Gastrocnemius medialis (tissue), 4 donors: ENCODE measurements at places on chromosomes 5 and 9. TPM values are rescaled to one million over a fixed set of nuclear protein-coding genes. Genes with fewer than 3 reads are reported as not detected.

DNA sequence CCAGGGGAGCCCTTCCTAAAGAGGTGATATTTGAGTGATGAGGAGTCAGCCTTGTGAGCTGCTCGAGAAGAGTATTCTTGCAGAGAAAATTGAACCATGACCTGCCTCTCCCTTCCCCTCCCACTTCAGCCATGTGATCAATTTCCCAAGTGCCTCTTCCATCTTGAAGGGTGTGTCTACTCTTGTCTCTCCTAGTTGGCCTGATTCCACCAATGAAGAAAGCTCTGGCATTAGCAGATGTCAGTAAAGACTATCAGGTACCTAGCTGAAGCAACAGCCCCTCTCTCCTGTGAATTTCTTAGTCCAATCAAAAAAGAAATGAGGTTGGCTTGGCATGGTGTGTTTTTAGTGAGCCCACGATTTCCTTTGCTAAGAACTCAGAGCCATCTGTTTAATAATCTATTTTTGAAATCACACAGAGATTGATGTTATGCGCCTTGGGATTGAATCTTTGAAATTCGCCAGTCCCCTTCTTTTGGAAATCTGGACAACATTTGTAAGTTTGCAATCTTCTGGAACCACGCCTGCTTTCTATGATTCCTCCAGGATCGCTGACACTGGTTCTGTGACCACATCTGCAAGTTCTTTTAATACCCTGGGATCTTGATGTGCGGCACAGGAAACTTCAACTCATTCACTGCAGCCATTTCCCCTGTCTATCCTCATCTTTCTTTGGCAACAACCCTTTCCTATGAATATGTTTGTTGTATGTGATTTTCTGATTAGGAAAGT lies 404.6 kb downstream of the DMRT2 start:
- peak; percentile 18 for DNase-seq

- DNase-seq = no peak
Observed at GRCh38 chr5:143094087-143094521, 309.4 kb downstream of the NR3C1 start.

DNA sequence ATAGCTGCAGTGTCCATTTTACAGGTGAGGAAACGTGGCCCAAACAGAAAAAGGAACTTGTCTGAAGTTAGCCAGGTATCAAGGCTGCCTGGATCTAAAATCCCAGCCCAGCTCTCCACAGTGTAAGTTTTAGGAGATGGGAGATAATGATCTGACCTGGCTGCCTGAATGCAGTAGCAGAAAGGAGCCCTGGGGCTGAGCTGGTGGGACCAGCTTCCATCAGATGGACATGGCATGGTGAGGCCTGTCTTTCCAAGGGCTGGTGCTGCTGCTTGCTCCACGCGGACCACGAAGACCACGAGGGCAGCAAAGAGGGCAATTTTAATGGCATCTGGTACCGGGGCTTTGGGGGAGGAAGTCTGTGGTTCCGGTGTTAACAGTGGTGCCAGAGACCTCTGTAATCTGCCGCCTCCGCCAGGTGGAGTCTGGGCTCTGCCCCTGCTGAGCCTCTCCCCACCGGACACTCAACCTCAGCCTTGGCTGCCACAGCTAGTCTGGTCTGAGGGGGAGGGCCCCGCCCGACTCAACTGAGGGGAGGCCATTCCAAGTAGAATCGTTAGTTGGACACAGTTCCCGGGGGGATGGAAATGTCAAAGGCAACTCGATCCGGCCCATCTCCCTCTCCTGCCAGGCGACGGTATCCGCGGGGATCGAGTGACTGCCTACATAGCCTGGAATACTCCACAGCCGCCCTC lies 650 bp downstream of the MYORG start:
- peak; percentile 90 for DNase-seq

DNA sequence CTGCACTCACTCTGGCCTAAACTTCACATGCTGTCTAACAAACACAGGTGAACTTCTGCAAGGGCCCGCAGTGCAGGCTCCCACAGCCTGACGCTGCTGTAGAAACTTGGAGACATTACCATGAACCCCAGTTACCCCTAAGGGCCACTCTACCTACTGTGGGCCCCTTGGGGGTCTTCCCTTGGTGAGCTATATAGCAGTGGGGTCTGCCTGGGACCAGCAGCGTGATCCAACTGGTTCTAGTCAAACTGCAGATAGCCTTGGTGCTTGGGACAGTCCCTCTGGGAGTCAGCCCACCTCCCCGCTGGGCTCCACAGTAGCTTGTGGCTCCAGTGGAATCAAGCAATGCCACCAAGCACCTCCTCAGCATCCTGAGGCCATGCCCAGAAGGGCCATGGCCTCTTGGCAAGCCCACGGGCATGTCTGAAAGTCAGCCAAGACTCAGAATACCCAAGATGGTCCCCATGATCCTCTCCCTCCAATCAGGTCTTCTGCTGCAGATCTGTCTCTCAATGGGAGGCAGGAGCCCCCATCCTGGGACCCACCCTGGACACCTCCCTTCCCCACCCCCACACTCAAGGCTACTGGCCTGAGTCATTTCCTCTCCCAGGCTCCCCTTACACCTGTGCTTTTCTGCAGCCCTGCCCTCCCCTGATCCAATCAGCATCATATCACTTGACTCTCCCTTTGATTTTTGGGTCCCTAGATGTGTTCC lies 230.0 kb upstream of the IRX1 start:
- DNase-seq = no peak

DNA sequence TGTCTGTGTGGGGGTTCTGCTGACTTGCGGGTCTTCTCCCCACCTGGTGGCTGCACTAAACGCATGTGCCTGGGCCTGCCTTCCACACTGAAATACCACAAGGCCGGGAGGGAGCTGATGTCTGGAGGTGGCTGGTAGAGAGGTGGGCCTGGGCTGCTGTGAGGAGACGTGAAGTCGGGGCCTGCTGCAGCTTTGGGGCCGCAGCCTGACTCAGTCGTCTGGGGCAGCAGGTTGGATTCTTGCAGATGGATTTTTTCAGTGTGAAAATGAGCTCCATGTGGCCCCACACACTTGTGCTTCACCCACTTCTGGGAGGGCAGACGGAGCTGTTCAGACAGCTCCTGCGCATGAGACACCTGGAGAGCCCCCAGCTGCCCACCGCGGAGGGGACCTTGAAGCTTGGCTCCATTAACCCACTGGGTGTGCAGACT lies 29.3 kb downstream of the COL5A1 start:
- no peak for DNase-seq

GRCh38 chr9:87115785-87116184 lies 168.5 kb upstream of the GAS1 start:
- DNase-seq = peak; percentile 4

DNA sequence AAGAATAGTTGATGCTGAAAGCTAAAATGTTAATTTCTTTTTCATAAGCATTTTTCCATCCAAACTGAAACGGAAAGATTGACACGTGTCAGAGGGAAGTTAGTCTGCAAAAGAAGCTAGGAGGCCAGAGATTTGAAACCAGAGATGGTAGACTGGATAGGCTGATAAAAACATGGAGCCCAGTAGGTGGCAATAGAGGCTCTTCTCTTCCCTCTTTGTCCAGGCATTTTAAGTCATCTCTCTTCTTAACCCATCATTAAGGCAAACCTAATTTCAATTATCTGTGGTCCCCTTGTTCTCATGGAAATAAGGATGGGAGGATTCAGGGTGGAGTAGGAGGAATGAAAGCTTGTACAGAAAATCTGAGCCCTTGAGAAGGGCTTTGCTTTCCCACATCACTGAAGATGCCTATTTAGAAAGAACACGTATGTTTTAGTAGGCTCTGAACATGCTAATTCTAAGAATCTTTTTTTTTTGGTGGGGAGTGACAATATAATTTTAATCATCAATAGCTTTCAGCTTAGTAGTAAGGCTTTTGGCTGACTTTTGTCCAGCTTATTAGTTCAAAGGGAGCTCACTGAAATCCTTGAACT lies 66.6 kb downstream of the ZNF474 start:
- DNase-seq = no peak

GRCh38 chr9:22446950-22447617 lies 460 bp downstream of the DMRTA1 start:
- DNase-seq = peak; percentile 53

GRCh38 chr9:18861609-18862544 lies 171.1 kb downstream of the SAXO1 start:
- peak; percentile 8 for DNase-seq

DNA sequence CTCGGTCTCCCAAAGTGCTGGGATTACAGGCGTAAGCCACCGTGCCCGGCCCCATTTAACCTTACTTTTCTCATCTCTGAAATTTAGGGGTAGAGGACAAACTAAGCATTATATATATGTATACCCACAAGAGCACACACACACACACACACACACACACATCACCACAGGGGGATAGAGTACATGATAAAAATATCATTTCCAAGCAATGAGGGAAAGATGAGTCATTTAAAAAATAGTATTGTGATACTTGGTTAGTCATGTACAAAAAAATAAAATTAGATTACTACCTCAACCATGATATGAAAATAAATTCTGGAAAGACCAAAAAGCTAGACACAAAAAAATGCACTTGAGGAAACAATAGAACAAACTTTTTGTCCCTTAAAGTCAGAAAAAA lies 67.2 kb downstream of the CDH18 start:
- no peak for DNase-seq

- peak; percentile 46 for DNase-seq
Observed at GRCh38 chr5:74311961-74312360, 328.6 kb downstream of the ENC1 start.

DNA sequence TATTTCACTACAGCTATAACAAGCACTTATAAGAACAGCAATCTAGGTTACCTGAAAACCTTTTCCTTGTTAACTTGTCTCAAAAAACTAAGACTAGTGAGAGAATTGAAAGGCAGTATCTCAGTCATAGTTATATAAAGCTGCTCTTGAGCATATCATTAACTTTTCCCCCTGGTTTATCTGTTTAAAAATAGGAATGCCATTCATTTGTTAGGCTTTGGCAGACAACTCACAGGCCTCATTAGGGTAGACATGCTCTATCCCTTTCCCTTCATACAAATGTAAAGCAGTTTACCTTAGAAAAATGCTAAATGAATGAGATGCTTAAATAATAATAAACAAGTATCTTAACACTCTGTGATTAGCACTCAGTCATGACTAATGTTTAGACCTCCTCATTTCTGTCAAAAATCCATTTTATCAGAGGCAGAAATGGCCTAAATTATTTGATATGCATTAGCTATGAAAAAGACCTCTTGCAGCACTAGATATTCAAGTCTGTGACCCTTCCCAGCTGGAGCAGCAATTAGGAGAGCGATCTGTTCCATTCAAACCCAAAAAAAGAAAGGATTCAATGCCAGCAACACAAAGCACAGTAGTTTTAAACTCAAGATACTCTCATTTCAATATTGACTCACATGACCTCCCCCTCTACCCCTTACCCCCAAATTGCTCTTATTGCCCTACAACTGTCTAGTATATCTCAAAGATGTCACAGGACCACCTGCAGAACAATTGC lies 1578.8 kb upstream of the WWC1 start:
- no peak for DNase-seq

DNA sequence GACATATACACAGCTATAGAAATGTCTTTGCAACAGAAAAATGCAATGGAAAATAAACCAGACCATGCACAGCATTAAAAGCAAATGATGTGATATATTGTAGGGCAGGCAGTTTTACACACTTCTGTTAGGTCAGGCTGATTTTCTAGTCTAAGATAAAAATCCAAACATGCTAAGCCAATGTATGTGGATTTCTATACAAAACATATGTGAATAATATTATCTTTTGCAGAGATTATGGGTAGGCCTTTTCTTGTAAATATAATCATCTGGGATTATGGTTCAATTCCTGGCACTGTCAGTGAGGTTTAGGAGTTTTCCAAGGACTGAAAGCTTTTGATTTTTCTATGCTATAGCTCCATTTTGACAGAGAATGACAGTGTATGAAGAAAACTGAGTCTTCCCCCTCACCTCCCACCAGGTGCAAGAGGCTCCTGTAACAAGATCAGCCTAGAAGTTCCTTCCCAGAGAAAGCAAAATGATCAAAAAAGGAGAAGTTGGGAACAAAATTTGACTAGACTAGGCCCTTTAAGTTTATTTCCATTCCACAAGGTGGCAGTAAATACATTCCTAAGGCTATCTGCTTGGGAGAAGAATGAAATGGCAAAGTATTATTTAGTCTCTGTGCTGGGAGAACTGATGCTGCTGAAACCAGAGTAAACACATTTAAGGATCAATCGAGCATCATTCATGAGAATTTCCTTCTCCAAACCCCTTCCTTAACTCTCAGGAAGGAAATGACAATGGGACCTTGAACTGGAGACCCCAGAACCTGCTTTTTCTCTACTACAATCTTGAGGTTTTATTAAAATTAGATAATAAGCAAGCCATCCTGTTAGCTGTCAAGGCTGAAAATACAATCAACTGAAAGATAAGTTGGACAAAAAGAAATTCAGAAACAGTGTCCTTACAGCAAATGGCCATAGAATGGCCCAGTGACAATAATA lies 133.0 kb upstream of the TUT7 start:
- no peak for DNase-seq

GRCh38 chr9:75063556-75064305 lies 24.2 kb downstream of the NMRK1 start:
- no peak for DNase-seq

- DNase-seq = no peak
Observed at GRCh38 chr5:86964889-86965288, 302.8 kb upstream of the RASA1 start.

GRCh38 chr5:116521173-116521872 lies 53.3 kb downstream of the SEMA6A start:
- no peak for DNase-seq

- DNase-seq = peak; percentile 47
Observed at GRCh38 chr5:81825237-81825636, 74.3 kb upstream of the SSBP2 start.

- DNase-seq = no peak
Observed at GRCh38 chr9:128321879-128322403, 306 bp downstream of the TRUB2 start.

GRCh38 chr9:93910598-93910997 lies 44.6 kb downstream of the BARX1 start:
- no peak for DNase-seq

- DNase-seq = peak; percentile 11
Observed at GRCh38 chr5:142748568-142749249, 21.5 kb upstream of the ARHGAP26 start.

DNA sequence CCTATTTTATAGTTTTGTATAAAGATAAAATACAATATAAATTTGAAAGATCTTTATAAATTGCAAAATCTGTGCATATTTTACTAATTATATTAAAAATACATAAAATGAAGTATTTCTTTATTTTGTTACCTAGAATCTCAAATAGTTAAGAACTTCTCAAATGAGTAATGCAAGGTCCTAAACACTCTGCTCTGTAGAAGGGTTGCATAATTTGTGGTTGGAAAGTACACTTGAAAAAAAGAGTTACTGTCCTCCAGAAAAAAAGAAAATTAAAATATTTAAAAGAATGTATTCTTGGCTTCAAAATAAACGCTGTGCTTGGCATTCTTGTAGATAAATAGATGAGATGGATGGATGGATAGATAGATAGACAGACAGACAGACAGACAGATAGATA lies 428.8 kb upstream of the CDH6 start:
- DNase-seq = no peak

DPYSL3 gene
- 32.2 TPM for total RNA-seq

GFPT2 gene
- total RNA-seq = 4.1 TPM

GABRA6 gene
- total RNA-seq = not detected

OTP gene
- total RNA-seq = not detected

LCN9 gene
- not detected for total RNA-seq

PIP5KL1 gene
- total RNA-seq = not detected

ANKRD34B gene
- total RNA-seq = not detected

PITX1 gene
- 9.4 TPM for total RNA-seq

PCDHB3 gene
- total RNA-seq = not detected

CDH9 gene
- total RNA-seq = not detected

SMIM33 gene
- total RNA-seq = not detected

SV2C gene
- total RNA-seq = not detected

ZCCHC10 gene
- total RNA-seq = 14.1 TPM
